ENCODE measurements at places on chromosomes 3 and 15.
A peak's percentile ranks its signal among the peaks of the same experiment; 100 is the strongest.

- no peak for DNase-seq
These were observed 317.4 kb downstream of the C3orf38 start for GRCh38 chr3:88467191-88467590.

- peak; percentile 4 for DNase-seq
These were observed 1.3 kb downstream of the TOP2B start for GRCh38 chr3:25663347-25663868.

DNA sequence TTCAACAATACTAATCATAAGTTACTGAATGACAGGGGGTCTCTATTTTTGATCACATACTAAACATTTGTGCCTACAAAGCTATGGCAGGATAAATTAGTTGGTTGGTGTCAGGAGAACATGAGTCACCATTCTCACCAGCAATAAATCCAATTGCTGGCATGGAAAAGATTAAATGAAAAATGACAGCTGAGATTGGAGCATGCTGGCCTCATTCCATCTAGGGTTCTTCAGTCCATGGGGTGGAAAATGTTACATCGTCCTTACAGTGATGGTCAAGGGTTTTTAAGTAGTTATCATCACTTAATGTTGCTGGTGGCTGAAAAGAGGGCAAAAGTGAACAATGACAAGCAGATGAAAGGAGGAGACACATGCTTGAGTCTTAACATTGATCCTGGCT is 180.1 kb upstream of the BCL6 start:
- DNase-seq: no peak

GRCh38 chr15:63506537-63507035 is 2.2 kb downstream of the USP3 start:
- DNase-seq: no peak

DNA sequence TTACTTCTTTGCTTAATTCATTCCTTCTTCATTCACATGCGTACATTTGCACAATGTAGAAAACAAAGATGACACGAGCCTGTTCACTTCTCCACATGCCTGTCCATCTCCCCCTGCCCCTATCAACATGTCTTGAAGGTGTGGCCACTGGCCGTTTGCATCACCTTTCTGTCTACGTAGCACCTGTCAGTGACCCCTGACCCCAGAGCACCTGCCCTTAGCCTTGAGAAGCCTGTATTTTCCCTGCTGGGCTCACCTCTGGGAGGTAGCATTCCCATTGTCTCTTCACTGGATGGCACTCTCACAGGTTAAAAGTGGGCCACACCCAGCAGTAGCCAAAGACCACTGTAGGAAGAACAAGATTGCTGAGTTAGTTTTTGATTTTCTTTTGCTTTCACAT is 234.1 kb downstream of the THSD4 start:
- no peak for DNase-seq

DNA sequence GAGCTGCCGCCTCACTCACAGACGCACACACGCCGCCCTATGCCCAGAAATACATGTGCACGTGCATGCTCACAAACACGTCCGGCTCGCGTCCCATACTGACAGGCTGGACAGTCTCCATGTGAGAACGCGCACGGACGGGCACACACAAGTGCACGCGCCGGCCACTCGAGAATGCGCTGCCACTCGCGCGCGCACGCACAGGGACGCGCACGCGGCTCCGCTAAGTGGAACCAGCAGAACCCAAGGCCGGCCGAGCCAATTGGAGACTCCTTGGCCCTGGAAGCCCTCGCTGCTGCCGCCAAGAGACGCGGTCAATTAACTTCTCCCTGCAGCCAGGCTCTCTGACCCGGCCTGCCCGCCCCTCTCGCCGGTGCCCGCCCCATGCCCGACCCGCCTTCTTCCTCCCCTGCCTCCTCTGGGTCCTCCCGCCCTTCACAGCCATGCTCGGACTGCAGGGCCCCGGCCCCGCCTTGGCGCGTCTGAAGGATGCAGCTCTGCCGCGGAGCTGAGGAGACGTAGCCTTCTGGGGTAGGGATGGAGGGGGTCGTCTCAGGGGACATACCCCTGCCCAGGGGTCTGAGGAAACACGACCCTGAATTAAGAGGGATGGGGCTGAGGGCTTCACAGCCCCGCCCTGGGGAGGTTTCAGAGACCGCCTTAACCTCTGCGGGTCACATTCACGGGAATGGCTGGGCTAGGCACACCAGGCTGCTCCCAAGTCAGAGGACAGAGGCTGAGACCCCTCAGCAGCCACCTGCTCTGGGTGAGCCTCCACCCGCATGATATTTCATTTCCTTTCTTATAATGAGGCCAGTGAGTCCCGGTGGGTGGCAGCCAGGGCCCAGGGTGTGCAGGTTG is 15.0 kb downstream of the PTH1R start:
- no peak for DNase-seq

- peak; percentile 34 for DNase-seq
These were observed 25.5 kb upstream of the SNRPA1 start for GRCh38 chr15:101320501-101321052.

All from stimulated activated CD8-positive, alpha-beta memory T cell treated with anti-CD3 and anti-CD28 coated beads, Interleukin-2, amount 100 ng/mL, for 48 hours (primary cell).